HCEC 1CT (cell line): ENCODE measurements at places on chromosomes 13 and 19.
A peak's percentile ranks its signal among the peaks of the same experiment; 100 is the strongest.

- no peak for DNase-seq
Observed at GRCh38 chr19:19094513-19094912, 30.7 kb downstream of the SLC25A42 start.

DNA sequence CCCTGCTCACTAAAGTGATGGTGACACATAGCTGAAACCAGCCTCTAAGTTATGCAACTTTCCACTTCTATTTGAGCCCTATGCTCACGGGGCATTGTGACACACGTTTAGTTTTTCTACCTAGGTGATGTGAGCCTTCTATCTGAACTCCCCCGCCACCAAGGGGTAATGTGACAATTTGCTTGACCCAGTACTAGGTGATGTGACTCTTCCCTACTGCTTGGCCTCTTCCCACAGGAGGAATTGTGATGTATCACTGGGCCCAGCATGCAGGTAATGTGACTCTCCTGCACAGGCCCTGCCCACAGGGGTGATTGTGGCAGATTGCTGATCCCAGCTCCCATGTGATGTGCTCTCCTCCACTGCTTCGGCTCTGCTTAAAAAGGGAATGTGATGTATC is 42.7 kb upstream of the ZNF43 start:
- no peak for DNase-seq

- DNase-seq = no peak
Observed at GRCh38 chr13:45278096-45278645, 62.8 kb downstream of the TPT1 start.

GRCh38 chr13:44757671-44758070 is 181.5 kb upstream of the TSC22D1 start:
- DNase-seq = no peak

DNA sequence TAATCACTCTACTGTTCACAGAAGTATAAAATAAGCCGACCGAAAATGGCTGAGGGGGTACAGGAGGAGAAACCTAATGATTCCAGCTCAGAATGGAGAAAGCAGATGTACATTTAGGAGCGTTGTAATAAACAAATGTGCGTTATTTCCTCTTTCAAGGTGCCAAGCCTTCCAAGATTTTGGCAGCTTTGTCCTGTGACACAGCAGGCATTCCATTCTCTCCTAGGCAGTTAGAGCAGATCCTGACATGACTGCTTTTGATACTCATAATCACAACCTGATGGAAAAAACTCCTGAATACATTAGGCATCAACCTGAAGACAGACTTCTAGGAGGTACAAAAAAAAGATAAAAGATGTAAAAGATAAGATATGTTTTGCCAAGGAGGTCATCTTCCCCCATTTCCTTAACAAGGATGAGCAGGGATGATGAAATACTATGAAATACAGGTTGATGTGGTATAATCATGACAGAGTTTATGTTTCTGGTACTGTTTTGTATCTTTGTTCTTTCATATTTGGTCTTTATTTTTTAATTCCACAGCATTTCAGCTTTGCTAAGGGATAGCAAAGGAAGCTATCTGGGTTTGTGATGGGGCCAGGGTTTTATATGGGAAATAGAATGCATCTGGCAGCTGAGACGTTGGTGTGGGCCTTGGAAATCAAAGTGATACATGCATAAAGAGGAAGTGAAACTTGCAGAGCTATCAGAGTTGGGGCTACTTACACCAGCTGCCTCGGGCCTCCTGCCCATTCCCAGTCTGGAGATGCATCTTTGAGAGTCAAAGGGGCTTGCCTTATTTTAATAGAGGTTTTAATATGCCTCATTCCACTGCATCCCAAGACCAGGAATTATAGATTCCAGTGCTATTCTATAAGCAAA is 222.5 kb downstream of the OXGR1 start:
- DNase-seq = no peak

GRCh38 chr13:23500849-23501248 is 67.3 kb upstream of the SACS start:
- peak; percentile 87 for DNase-seq

GRCh38 chr13:46810440-46810839 is 13.5 kb upstream of the ESD start:
- peak; percentile 39 for DNase-seq

DNA sequence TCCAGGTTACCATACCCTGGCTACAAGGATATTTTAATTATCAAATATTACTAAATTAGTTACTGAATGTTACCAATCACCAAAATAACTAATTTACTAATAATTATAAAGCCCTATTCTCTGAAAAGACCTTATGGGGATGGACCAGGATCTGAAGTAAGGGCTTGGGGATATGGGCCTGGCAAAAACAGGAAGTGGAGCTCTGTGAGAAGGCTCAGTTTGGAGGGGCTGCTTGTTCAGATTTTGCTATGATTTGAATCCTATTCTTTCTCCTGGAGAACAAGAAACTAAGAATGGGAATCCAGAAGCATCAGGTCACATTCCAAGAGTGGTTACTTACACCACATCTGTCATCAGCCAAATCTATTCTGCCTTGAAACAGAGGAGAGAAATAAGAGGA is 148.1 kb downstream of the DNAJC15 start:
- DNase-seq = no peak

- peak; percentile 24 for DNase-seq
Observed at GRCh38 chr19:35135389-35135909, 590 bp upstream of the LGI4 start.

GRCh38 chr13:64553411-64554129 is 2676.6 kb downstream of the PCDH9 start:
- peak; percentile 2 for DNase-seq

- no peak for DNase-seq
Observed at GRCh38 chr13:50126993-50127725, 111.9 kb downstream of the KCNRG start.

- no peak for DNase-seq
Observed at GRCh38 chr13:36630181-36630803, 43.5 kb upstream of the SERTM1 start.
